NCI-H1105 treated with DMSO at 0.1 percent for 48 hours (cell line): ENCODE measurements at places on chromosomes 6 and 20.

- no peak for DNase-seq
Observed at GRCh38 chr6:4568138-4568537, 208.1 kb upstream of the CDYL start.

DNA sequence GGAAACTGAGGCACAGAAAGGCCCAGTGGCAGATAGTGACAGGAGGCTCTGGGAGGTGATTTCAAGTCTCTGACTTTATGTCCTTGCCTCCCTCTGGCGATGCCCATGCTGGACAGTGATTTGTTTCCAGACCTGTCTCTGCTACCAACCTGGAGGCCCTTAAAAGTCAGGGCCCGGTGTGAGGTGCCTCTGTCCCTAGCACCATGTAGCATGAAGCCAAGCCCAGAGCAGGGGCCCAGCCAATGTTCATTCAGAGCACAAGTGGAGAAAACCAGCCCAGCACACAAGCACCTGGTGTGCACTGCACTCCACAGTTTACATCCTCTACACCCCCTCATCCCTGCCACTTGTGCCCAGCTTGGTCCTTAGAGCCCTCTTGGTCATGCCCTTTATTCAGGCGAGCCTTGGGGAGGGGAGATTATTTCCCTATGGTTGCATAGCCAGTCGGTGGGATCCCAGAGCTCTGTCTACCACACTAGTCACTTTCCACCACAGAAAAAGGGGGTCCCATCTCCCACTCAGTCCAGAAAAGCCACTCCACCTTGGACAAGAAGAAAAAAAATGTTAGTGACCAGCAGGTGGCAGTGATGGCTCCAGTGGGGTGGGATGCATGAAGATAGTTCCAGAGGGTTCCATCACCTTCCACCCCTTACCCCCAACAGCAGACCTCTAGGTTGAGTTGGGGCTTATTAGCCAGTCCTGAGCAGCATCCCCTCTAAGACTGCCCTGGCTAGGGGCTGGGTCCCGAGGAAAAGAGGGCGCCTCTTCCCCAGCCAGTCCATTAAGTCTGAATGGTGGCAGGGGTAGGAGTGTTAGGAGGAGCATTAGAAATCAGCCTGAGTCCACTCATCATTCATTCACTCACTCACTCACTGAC is 30.9 kb downstream of the KIAA1755 start:
- no peak for DNase-seq

GRCh38 chr6:36054415-36054814 is 26.8 kb downstream of the MAPK14 start:
- no peak for DNase-seq

- DNase-seq: no peak
Observed at GRCh38 chr6:122553697-122554096, 56.5 kb upstream of the PKIB start.

- DNase-seq: no peak
Observed at GRCh38 chr20:60071965-60072364, 113.7 kb downstream of the CDH26 start.

DNA sequence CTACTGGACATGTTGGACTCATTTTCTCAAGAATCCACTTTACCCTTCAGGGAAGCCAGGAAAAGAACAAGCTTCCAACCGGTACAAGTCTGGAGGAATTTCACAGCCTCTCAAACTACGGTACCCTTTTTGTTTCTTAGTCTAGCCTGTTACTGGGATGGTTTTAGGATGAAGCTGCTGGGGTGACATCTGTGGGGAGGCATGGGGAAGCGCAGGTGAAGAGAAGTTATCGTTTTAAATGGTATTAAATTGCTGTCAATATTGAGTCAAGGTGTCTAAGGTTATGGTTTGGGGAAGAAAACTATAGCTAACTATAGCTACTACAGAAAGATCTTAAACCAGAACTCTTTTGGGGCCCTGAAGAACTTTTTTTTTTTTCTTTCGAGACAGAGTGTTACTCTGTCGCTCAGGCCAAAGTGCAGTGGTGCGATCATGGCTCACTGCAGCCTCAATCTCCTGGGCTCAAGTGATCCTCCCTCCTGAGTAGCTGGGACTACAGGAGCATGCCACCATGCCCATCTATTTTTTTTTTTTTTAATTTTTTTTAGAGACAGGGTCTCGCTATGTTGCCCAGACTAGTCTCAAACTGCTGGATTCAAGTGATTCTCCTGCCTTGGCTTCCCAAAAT is 128.7 kb downstream of the RIN2 start:
- DNase-seq: no peak

- DNase-seq: no peak
Observed at GRCh38 chr20:56634307-56634706, 5.2 kb downstream of the TFAP2C start.

GRCh38 chr20:43949248-43949647 is 34.6 kb downstream of the TOX2 start:
- no peak for DNase-seq

- DNase-seq: no peak
Observed at GRCh38 chr6:103799971-103800670, 1059.6 kb downstream of the HACE1 start.

DNA sequence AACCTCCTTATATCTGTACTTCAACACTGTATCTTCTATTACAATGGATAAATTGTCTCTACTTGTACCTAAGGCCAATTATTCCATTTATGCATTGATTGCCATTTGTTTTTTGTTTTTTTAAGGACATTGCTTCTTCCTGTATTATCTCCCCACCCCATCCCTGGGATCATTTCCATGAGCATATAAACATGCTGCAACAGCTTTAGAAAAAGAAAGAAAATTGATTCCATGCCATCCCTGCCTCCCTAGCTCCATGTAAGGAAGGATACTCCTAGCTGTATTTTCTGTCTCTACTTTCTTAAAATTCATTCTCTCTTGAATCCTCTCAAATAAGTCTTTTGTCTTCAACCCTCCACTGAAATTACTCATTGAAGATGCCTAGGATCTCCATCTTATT is 101.8 kb upstream of the SIM1 start:
- no peak for DNase-seq

GRCh38 chr6:45786355-45786781 is 229.3 kb downstream of the CLIC5 start:
- DNase-seq: peak; percentile 98

DNA sequence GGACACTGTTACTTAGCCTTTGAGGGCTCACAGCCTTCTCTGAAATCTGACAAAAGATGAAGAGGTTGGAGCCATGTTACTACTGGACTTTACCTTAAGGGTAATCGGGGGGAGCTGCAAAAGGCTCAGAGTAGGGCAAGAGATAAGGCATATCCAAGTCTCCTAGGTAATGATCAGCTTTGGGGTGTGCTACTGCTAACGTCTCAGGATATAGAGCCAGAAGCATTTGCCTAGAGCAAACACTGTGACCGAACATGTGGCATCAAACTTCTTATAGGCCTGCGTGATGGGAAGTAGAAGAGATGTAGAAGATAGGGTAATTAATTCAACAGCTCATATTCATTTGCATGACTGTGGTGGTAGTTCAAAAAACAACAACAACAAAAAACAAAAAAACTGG is 11.1 kb downstream of the UBE2V1 start:
- no peak for DNase-seq

DNA sequence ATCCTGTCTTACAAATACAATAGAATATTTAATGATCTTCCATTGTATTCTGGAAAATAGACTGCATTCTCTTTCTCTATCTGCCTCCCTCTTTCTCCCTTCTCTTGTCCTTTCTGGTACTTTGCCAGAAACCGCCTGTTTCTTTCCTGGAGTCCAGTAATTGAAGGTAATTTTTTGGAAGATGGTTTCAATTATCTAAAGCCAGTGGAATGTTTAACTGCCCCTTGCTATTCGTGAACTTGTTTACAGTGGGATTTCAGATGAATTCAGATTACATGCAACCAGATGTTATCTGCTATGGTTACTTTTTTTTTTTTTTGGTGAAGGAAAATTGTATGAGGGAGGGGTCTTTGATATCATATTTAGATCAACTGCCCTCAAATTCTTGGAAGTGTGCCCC is 655.5 kb upstream of the FLRT3 start:
- peak; percentile 16 for DNase-seq

- no peak for DNase-seq
Observed at GRCh38 chr6:12262236-12263061, 27.7 kb upstream of the EDN1 start.

DNA sequence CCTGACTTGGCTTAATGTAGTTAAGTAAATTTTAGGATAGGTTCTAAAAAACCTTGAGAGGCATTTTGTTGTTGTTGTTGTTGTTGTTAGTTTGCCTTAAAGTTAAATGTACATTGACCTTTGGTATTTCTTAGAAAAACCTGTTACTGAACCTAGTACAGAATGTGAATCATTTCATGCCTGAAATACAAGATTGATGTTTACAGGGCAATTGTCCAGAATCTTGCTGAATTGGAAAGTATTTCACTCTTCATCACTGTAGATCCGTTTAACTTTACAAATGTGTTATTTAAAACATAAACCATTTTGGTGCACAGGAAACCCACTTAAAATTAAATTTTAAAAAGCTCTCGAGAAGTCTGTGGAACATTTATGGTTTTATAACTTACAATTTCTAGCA is 75.0 kb downstream of the CEP57L1 start:
- no peak for DNase-seq

DNA sequence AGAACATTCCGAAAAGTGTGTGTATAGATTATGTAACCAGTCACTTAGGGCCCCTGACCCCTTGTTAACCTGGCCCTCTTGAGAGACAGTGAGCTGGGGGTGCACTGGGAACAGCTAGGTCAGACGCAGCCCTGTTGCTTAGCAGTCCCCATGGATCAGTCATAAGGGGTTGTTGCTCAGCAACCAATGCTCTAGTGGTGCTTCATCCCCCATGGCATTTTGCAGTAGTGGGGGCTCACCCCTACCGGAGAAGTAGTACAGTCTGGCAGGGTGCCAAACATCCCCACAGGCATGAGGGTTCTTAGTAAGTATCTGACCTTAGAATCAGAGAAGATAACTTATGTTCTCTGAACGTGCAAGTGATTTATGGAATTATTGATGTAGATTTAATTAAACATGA is 12.3 kb downstream of the PKIB start:
- DNase-seq: peak; percentile 78

GRCh38 chr6:168122011-168122410 is 43.0 kb upstream of the FRMD1 start:
- DNase-seq: no peak

DNA sequence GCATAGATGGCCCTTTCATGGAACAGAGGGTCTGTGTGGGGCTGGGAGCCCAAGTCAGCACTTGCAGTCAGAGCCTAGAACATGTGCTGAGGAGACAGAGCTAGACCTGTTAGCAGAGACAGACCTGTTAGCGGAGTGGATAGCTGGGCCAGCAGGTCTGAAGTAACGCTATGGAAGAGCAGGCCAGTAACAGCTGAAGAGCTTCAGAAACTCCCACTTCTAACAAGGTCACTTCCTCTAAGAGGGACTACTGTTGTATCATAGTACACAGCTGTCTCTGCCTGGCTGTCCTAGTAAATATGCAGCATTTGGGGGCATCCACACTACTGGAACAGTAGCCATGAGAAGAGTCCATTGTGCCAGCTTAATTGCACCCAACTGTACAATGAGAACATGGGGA is 41.2 kb upstream of the POLR1H start:
- no peak for DNase-seq

- peak; percentile 54 for DNase-seq
Observed at GRCh38 chr20:59207742-59208357, 44.2 kb downstream of the ZNF831 start.

DNA sequence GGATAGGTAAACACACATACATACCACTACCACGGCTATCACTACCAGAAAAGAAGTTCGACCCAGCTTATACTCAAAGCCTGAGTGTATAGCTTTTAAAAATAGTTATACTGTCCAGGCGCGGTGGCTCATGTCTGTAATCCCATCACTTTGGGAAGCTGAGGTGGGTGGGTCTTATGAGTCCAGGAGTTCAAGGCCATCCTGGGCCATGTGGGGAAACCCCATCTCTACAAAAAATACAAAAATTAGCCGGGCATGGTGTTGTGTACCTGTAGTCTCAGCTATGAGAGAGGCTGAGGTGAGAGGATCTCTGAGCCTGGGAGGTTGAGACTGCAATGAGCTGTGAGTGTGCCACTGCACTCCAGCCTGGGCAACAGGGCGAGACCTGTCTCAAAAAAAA is 32.9 kb downstream of the NKX2-4 start:
- DNase-seq: no peak

DNA sequence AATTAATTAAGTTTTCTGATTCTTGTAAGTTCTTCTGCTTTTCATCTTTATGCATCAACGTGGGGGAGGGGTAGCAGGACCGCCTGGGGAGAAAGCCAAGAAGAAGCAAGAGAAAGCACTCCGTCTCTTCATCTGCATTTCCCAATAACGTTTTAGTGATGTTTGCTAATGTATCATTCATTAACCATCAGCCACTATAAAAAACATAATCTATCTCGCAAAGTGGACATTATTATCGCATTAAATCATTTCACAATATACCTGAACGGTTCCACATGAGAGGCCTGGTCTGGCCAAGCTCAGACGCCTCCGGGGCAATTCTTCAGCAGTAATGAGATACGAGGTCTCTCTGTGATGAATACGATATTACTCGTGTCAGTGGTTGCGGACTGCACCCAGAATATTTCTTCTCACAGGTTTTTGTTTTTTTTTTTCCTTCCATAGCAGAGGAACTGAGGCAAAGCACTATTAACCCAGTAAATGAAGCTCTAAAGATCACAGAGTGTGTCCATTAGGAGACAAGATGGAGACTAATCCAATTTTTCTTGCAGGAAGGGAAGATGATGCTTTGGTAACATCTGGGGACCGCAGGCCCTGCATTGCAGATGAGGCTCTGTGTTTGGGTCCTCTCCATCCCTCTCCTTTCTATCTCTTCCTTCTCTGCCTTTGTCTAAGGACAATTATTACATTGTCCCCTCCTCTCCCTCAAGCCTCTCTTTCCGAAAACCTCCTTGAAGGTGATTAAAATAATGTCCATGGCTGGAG is 156.1 kb downstream of the SLC35B3 start:
- DNase-seq: no peak

GRCh38 chr6:32882879-32883250 is 28.9 kb downstream of the PSMB9 start:
- no peak for DNase-seq

DNA sequence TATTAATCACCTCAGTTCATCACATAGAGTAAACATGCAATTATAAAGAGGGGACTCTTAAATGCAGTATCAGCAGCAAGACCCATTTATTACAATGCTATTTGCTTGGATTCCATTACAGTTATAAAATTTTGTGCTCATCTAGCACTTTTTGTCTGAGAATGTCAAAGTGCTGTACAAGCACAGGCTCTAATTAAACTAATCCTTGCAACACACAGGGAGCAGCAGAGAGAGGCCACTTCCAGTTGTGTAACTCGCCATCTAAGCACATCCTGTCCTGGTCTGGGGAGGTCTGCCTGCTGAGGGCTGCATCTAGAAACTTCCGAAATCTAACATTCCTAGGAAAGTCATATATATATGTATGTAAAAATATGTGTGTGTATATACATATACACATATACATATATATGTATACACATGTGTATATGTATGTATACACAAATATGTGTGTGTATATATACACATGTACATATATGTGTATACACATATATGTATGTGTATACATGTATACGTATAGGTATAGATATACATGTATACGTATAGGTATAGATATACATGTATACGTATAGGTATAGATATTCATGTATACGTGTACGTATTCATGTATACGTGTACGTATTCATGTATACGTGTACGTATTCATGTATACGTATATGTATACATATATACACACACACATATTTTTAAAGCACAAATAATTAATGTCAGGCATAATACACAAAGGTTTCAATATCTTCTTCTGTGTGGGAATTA is 136.4 kb upstream of the JARID2 start:
- DNase-seq: no peak
